Activated T-helper 9 cell treated with anti-CD3 and anti-CD28 coated beads, Interleukin-2, amount 50 U/mL, for 16 hours (primary cell): ENCODE measurements at places on chromosomes 4 and X.
A peak's percentile ranks its signal among the peaks of the same experiment; 100 is the strongest.

- DNase-seq: no peak
Measured at GRCh38 chrX:86033385-86033784, 14.0 kb downstream of the CHM start.

DNA sequence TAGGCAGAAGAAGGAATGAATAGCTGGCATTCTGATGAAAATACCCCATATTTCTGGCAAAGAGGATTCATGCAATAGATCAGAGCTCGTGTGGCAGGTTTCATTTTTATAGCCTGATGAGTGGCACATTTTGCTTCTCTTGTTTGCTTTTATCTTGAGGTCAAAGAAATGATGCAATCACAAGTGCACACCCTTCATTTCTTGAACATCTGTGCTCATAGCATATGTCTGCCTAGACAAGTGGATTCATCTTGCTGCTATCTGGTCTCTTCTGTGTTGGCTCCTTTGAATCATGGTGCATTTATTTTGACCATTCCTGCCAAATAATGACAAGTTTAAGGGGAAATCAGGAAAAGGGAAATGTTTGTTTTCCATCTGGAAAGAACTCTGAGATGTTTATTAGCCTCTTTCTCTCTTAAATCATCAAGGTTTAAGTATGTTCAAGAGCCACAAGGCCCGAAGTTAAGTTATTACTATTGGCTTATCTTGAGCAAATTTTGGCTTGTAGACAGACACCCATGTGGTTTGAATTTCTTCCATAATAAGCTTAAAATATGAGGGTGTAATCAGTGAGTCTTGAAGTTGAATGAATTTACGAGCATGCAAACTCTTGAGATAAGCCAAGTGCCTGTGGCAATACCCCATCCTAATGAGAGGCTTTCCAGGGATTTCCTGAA, 59.3 kb upstream of the HS3ST1 start:
- DNase-seq: no peak

- no peak for DNase-seq
Measured at GRCh38 chr4:21947791-21948346, 703 bp downstream of the KCNIP4 start.

GRCh38 chr4:140753329-140753728, 2.9 kb downstream of the TBC1D9 start:
- no peak for DNase-seq

GRCh38 chr4:82842593-82842992, 44.0 kb upstream of the SCD5 start:
- DNase-seq: no peak

GRCh38 chrX:132737743-132738142, 220.7 kb downstream of the HS6ST2 start:
- peak; percentile 12 for DNase-seq

- no peak for DNase-seq
Measured at GRCh38 chr4:110902500-110902899, 279.6 kb upstream of the PITX2 start.

GRCh38 chr4:64520421-64520820, 111.2 kb upstream of the TECRL start:
- no peak for DNase-seq

- no peak for DNase-seq
Measured at GRCh38 chr4:70728091-70728490, 6.3 kb downstream of the RUFY3 start.

DNA sequence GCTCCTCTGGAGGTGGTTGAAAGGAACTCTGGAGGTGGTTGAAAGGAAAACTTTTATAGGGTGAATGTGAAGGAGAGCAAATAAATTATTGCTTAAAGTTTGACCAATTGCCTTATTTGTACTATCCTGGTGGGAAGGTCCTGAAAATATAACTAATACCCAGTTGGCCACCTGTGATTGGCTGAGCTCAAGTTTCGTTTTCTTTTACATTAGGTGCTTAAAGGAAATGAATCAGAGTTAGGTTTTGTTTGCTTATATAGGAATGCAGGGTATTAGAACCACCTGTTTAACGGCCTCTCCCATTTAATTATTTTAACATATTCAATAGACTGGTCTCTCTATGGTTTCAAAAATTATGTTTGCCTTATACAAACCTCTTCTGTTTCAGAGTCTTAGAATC, 497.6 kb downstream of the PRR32 start:
- no peak for DNase-seq

DNA sequence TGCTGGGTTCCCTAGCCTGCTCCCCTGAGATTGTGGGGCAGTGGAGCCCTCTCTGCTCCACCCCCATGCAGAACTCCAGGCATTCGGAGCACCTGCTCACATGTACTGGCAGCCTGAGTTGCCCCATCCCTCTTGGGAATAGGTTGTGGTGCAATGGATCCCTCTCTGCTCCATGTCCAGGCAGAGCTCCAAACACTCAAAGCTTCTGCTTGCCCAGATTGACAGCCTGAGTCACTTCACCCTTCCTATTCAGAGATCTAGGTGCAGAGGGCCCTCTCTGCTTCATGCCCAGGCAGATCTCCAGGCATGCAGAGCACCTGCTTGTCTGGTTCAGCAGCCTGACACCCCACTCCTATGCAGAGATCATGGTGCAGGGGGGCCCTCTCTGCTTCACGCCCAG, 18.6 kb upstream of the TEX13B start:
- no peak for DNase-seq

DNA sequence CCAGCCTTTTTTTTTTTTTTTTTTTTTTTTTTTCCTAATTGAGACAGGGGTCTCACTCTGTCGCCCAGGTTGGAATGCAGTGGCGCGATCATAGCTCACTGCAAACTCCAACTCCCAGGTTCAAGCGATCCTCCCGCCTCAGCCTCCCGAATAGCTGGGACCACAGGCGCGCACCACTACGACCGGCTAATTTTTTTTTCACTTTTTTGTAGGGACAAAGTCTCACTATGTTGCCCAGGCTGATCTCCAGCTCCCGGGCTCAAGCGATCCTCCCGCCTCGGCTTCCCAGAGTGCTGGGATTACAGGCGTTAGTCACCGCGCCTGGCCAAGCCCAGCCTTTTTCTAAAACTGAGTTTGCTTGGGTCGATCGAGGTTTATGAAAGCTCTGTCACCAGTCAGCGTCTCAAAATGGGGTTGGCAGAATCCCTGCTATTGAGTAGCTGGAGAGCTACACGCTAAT, 1.3 kb upstream of the OTUD5 start:
- DNase-seq: no peak

DNA sequence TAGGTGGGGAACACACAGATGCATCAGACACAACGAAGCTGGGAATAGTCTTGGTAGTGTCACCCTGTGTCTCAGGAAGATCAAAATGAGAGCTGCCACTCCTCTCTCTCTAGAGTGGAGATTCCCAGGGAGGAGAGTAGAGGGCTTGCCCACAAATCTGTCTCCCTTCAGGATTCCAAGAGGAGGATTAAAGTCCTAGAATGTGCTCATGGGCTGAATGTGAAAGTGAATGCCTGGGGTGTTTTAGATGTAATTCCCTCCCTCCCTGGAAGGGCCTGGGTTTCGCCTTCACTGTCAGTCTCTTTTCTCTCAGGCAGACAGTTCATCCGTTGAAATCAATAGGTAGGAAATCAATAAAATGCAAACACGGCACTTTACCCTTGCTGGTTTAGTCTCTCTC, 282.6 kb upstream of the PPARGC1A start:
- no peak for DNase-seq

- DNase-seq: no peak
Measured at GRCh38 chrX:135328421-135329005, 19.2 kb downstream of the ETDC start.

DNA sequence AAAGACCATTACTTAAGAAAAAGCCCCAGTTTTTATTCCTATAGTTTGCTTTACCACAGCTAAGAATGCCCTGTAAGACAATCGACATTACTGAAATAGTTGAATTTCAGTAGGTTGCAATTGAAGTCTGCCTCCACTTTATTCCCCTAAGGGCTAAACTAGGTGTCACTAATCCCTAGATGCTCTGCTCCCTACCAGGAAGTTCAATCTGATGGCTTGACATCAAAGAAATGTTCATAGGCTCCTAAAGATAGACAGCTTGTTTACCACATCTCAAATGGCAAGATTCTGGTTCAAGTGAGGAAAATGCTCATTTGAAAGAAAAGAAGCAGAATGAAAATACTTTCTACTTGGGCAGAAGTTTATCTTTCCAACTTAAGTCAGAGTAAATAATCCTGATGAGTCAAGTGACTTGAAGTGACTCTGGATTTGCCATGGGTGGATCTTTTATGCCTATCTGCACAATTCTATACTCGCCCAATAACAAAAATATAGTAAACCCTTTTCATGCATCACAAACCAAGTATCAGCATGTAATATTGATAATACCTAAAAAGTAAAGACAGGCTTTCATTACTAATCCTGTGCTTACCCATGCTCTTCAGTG, 117.2 kb downstream of the SH3RF1 start:
- DNase-seq: no peak

DNA sequence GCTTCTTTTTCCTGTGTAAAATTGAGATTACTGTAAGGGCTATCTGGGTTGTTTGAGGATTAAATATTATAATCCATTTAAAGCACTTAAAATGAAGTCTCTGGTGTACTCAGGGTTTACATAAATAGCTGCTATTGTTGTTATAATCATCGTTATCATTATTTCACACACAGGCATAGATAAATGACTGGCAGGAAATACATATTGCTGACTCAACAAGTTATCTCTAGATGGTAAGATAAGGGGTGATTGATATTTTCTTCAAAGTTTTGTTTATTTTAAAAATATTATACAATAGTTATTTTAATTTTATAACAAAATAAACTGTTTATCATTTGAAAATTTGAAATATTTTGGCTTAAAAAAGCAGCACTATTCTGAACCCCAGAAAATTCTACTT, 134.3 kb upstream of the DCAF12L2 start:
- DNase-seq: no peak

GRCh38 chrX:7233580-7234406, 85.8 kb upstream of the PUDP start:
- no peak for DNase-seq

- no peak for DNase-seq
Measured at GRCh38 chrX:23012162-23012561, 12.4 kb downstream of the DDX53 start.

DNA sequence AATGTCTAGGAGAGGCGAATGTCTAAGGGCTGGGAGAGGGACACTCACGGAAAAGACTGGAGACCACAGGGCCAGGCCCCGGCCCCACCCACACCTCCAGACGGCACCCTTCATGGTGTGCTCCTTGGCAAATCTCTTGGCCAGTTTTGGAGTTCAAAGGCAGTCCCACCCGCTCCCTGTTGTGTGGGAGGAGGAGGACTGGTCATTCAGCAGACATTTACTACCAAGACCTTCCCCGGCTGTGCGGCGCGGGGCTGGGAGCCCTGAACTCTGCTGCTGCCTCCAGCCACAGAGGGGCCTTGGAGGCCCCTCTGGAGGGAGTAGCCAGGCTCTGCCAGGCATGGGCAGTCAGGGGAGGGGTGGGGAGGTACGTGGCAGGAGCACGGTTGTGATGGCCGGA, 8.7 kb upstream of the TBC1D14 start:
- DNase-seq: no peak

DNA sequence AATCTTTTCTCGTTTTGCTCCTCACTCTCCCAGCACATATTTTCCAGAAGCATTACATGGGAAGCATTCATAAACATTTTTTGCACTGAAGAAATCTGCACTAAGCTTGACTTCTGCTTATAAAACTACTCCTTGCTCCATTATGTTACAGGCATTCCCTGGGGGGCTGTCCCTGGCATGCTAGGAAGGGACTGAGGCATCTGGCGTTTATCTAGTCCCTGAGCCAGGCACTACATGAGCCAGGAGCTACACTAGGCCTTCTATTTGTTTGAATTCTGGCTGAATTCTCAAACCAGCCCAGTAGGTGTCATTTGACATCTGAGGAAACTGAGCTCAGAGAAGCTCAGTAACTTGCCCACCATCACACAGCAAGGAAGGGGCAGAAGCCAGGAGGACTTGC, 43.3 kb downstream of the NHSL2 start:
- no peak for DNase-seq

GRCh38 chrX:53253293-53254020, 27.9 kb downstream of the IQSEC2 start:
- no peak for DNase-seq

DNA sequence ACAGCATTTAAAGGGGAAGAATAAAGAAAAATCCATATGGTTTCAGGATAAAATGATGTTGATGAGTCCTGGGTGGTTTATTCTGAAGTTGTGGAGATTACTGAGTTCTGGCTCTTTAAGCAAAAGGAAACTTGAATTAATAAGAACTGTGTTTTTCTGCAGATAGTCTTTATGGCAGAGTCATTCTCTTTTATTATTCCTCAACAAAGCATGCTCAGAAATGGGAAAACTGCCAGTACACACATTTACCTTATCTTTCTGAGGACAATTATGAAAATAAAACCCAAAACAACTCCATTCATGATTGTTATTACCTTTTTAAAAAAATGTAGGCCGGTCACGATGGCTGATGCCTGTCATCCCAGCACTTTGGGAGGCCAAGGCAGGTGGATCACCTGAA, 58.5 kb downstream of the ADD1 start:
- no peak for DNase-seq

- no peak for DNase-seq
Measured at GRCh38 chr4:69787879-69788278, 27.5 kb upstream of the SULT1B1 start.

DNA sequence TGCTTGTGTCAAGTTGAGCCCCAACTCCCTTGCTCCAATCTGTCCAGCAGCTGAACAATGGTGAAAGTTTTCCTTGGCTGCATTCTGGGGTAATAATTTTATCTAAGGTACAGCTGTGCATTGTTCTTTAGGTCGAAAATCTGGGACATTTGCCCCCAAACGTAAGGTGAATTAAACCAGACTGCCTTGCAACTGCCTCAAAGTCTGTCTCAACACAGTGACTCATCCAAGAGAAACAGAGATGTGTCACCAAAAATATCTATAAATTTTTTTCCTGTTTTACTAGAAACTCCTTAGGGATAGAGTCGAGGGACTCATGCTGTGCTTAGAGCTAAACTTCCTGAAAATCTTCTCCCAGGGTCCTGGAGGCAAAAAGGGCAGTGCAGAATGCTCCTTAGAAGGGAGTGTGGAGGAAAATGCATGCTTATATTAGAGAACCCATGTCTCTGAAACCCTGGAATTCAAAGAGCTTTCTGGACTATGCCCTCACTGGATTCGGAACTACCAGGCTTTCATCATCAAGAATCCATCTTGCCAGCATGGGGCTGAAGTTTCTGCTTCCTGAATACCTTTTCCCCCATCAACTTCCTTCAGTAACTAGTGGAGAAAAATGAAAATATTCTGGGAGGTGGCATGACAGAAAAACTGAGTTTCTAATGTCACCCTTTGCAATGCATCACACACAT, 115.7 kb downstream of the PALLD start:
- no peak for DNase-seq

- no peak for DNase-seq
Measured at GRCh38 chr4:168854350-168854921, 155.6 kb downstream of the CBR4 start.

DNA sequence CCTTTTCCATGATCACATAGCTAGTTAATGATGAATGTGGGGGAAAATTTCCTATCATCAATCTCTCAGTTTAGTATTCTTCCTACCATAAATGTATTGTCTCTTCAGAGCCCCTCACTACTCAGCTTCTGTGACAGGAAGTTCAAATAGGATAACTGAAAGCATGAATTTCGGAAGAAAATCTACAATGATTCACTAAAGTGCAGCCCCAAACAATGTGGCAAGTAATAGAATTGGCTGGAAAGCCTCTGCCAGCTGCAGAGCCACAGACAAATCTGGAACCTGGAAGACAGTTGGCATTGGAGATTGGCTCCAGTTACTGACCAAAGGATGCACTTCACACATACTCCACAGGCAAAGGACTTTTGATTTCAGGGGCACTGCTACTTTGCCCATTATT, 35.2 kb downstream of the EGF start:
- no peak for DNase-seq
